ENCODE measurements at places on chromosomes 7 and 10. TPM values are rescaled to one million over a fixed set of nuclear protein-coding genes. Genes with fewer than 3 reads are reported as not detected.

The BCAP29 gene
- total RNA-seq = 52.2 TPM

The GALNT17 gene
- total RNA-seq = 0.36 TPM

The CAV2 gene
- 67.3 TPM for total RNA-seq

The ABLIM1 gene
- total RNA-seq = 11.2 TPM

The RBP4 gene
- total RNA-seq = 2.1 TPM

The WEE2 gene
- not detected for total RNA-seq

The MACC1 gene
- total RNA-seq = 0.36 TPM

The CRYGN gene
- total RNA-seq = 0.59 TPM

The PDE1C gene
- 143 TPM for total RNA-seq

The WDR86 gene
- total RNA-seq = 8.5 TPM

The DLX5 gene
- 2.5 TPM for total RNA-seq

The TSPAN33 gene
- under 0.01 TPM for total RNA-seq

The MRPL32 gene
- total RNA-seq = 35.5 TPM

The NPC1L1 gene
- total RNA-seq = not detected
